ENCODE measurements at places on chromosomes 6 and 20. TPM values are rescaled to one million over a fixed set of nuclear protein-coding genes. Genes with fewer than 3 reads are reported as not detected.

Gene HLA-DRB1
- 267 TPM for total RNA-seq

Gene GSTA2
- 0.28 TPM for total RNA-seq

Gene HS3ST5
- 0.09 TPM for total RNA-seq

Gene BNIP5
- total RNA-seq = 0.44 TPM

Gene ADTRP
- total RNA-seq = 2.7 TPM

- no peaks in the 10 kb centered on the region for H3K4me1 ChIP-seq
- no peak overlapping the region for H3K27ac ChIP-seq
- H3K4me3 ChIP-seq = no peak overlapping the region
- H3K36me3 ChIP-seq = no peaks in the 10 kb centered on the region
These were observed 121.5 kb upstream of the FOXQ1 start for GRCh38 chr6:1190366-1190765.

- peak overlapping the region; percentile 63 for H3K27ac ChIP-seq
- no peaks in the 10 kb centered on the region for H3K27me3 ChIP-seq
- no peaks in the 10 kb centered on the region for H3K36me3 ChIP-seq
These were observed 17.6 kb downstream of the PLAGL2 start for GRCh38 chr20:32189691-32190615.

- no peaks in the 10 kb centered on the region for H3K4me1 ChIP-seq
- no peaks in the 10 kb centered on the region for H3K27me3 ChIP-seq
- no peak for DNase-seq
These were observed 51.0 kb downstream of the TFAP2A start for GRCh38 chr6:10363911-10364310.

- peaks cover 2% of the 10 kb centered on the region for H3K4me1 ChIP-seq
- no peak overlapping the region for H3K27ac ChIP-seq
These were observed 42.3 kb upstream of the PTPN1 start for GRCh38 chr20:50467718-50468356.

GRCh38 chr6:1761477-1761877 is 151.8 kb downstream of the FOXC1 start:
- no peak overlapping the region for H3K4me3 ChIP-seq
- H3K27ac ChIP-seq = no peak overlapping the region
- H3K4me1 ChIP-seq = peaks cover 19% of the 10 kb centered on the region

DNA sequence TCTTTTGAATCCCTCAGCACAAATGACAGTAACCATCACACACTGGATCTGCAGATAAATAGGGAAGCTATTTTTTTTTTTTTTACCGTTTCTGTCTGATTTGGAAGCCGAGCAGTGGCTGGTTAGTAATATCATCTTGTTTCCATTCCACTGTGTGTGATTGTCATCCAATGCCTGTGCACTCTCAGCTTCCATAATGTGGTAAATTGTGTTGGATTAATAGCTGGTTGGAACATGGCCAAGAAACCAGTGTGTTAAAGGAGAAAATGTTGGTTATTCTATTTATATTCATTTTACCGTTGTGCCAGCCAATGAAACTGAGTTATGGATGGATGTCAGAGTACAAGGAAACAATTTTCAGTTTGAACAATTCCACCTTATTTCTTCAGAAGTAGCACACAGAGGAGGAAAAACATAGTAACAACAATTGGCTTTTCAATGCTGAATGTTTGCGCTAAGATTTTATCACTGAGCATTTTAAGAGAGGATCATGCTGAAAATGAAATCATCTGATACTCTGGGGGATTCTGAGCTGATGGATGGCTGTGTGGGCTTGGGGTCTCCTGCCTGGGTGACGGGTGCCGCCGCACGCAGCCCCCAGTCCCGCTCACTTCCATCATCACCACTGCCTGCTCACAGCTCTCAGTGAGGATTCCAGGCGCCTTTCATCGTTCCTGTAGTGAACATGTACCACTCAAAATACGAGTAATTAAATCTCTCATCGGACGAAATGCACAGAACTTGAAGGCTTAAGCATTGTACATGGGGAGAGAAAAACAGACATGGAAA is 40.7 kb upstream of the EXOC2 start:
- H3K4me1 ChIP-seq = no peaks in the 10 kb centered on the region
- H3K27me3 ChIP-seq = no peaks in the 10 kb centered on the region
- no peak for DNase-seq
- H3K36me3 ChIP-seq = no peaks in the 10 kb centered on the region
- H3K27ac ChIP-seq = no peak overlapping the region
- no peak overlapping the region for H3K4me3 ChIP-seq

DNA sequence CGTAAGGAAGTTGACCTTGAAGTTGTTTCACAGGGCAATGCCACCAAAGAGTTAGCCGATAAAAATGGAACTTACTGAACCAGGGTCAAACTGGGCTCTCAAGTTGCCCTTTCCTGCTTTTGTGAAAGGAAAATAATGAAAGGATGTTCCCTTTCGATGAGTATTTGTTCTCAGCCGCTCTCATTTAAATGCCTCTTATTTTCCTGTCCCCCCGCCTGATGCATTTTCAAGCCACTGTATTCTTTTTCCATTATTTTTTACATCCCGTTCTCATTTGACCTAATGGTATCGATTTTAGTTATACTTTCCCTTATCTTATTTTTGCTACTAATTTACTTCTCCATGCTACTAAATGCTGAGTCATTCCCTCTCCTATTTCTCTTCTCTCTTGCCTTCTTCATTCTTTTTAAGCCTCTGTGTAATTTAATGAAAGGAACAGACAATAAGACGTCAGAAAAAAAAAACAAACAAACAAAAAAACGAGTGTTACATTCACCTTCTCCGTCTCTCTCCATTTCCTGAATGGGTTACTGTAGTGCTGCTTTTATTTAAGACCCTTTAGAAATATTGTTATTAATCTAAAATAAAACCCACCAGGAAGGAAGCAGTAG is 655 bp upstream of the NDUFAF4 start:
- no peaks in the 10 kb centered on the region for H3K27me3 ChIP-seq
- peak overlapping the region; percentile 94 for H3K4me3 ChIP-seq
- H3K27ac ChIP-seq = peak overlapping the region; percentile 96
- no peak for DNase-seq

DNA sequence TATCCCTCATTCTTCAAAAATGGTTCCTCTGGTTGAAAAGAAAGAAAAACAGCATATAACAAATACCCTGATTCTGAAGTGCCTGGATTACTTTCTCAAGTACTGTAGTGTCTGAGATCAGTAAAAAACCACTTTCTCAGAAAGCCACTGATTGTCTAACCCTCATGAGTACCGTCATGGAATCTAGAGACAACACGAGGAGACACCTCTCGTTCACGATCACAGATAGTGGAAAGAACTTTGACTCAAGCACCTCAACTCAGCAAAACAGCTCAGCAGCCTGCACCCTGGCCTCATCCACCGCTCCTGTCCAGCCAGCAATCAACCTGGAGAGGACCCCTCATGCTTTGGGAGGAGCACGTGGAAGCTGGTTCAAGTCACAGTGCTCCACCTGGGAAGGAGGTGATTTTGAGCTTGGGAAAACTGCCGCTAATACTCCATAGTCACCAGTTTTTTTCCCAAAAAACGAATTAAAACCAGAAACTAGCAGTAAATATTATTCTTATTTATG is 1.0 kb downstream of the SCML4 start:
- H3K4me1 ChIP-seq = no peaks in the 10 kb centered on the region
- H3K4me3 ChIP-seq = no peak overlapping the region
- H3K36me3 ChIP-seq = no peaks in the 10 kb centered on the region
- no peak overlapping the region for H3K27ac ChIP-seq
- no peak for DNase-seq
- no peaks in the 10 kb centered on the region for H3K27me3 ChIP-seq

GRCh38 chr6:35386989-35387388 is 44.6 kb downstream of the PPARD start:
- H3K27me3 ChIP-seq = no peaks in the 10 kb centered on the region
- H3K4me1 ChIP-seq = no peaks in the 10 kb centered on the region
- H3K36me3 ChIP-seq = no peaks in the 10 kb centered on the region
- H3K4me3 ChIP-seq = no peak overlapping the region
- H3K27ac ChIP-seq = no peak overlapping the region

DNA sequence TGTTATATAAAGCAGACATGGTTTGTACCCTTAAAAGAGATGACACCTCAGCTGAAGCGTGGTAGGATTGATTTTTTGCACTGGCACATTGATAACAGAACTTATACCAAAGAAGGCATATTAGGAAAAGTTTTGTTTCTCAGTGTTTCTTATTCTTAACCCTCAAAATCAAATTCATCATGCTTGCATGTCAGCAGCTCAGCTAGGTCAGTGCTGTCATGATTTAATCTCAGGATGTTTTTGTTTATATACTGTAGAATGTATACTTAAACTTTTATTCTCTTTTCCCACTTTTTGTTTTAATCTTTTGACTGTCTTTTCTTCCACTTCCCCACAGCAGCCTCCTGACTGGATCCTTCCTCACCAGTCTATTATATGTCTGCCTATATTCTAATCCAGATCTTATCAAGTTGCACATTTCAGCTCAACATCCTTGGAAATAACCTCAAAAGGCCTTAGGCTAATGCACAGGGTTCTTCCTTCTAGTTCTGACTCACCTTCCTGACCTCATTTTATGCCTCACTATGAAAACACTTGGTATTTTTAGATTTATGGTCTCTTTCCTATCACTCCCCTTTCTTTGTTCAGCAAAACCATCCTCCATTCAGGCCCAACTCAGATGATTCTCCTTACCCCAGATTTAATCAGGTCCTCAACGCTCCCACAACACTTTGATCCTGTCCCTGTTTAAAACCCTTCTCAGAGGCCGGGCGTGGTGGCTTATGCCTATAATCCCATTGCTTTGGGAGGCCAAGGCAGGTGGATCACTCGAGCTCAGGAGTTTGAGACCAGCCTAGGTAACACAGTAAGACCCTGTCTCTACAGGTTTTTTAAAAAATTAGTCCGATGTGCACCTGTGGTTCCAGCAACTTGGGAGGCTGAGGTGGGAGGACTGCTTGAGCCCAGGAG is 7.2 kb downstream of the HEBP2 start:
- DNase-seq = no peak
- peaks cover 47% of the 10 kb centered on the region for H3K36me3 ChIP-seq
- H3K27ac ChIP-seq = no peak overlapping the region
- no peak overlapping the region for H3K4me3 ChIP-seq
- H3K4me1 ChIP-seq = no peaks in the 10 kb centered on the region
- no peaks in the 10 kb centered on the region for H3K27me3 ChIP-seq

DNA sequence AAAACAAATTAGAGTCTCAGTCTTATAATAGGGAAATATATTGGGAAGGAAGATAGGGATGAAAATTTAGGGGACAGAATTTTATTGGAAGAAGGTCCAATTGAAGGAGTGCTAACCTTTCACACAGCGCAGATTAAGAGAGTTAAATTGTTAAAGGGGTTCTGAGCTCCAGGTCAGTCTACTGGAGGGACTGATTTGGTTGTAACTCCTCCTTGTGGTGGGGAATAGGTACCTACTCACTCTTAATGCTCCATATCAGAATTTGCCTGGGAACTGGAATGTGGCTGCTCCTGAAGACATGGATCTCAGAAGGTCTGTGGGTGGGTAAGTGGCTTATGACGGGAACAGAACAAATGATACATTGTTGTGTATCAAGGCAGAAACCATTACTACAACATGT is 143.5 kb downstream of the FLRT3 start:
- H3K27me3 ChIP-seq = no peaks in the 10 kb centered on the region
- H3K4me3 ChIP-seq = no peak overlapping the region
- no peak for DNase-seq
- no peaks in the 10 kb centered on the region for H3K36me3 ChIP-seq
- no peak overlapping the region for H3K27ac ChIP-seq

DNA sequence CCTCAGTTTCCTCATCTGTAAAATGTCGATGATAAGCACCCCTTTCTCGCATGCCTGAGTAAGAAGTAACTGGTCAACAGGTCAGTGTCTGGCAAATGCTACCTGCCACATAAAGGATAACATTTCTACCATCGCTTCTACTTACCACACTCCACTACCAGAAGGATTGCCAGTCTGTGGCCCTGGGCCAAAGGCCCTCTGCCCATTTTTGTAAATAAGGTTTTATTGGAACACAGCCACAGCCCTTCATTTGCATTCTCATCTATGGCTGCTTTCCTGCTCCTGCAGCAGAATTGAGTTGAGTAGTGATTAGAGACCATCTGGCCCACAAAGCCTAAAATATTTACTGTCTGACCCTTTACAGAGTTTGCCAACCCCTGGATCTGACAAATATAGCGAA is 121.8 kb downstream of the TOX2 start:
- H3K4me1 ChIP-seq = no peaks in the 10 kb centered on the region
- H3K27ac ChIP-seq = no peak overlapping the region
- no peaks in the 10 kb centered on the region for H3K36me3 ChIP-seq
- H3K4me3 ChIP-seq = no peak overlapping the region

- H3K36me3 ChIP-seq = no peaks in the 10 kb centered on the region
- H3K27ac ChIP-seq = no peak overlapping the region
- no peak overlapping the region for H3K4me3 ChIP-seq
- no peak for DNase-seq
These were observed 4.3 kb downstream of the LAMP5 start for GRCh38 chr20:9518576-9519175.

- DNase-seq = no peak
- no peaks in the 10 kb centered on the region for H3K4me1 ChIP-seq
- H3K4me3 ChIP-seq = no peak overlapping the region
- H3K27me3 ChIP-seq = no peaks in the 10 kb centered on the region
- no peak overlapping the region for H3K27ac ChIP-seq
These were observed 571.5 kb downstream of the EYS start for GRCh38 chr6:65135567-65135966.

DNA sequence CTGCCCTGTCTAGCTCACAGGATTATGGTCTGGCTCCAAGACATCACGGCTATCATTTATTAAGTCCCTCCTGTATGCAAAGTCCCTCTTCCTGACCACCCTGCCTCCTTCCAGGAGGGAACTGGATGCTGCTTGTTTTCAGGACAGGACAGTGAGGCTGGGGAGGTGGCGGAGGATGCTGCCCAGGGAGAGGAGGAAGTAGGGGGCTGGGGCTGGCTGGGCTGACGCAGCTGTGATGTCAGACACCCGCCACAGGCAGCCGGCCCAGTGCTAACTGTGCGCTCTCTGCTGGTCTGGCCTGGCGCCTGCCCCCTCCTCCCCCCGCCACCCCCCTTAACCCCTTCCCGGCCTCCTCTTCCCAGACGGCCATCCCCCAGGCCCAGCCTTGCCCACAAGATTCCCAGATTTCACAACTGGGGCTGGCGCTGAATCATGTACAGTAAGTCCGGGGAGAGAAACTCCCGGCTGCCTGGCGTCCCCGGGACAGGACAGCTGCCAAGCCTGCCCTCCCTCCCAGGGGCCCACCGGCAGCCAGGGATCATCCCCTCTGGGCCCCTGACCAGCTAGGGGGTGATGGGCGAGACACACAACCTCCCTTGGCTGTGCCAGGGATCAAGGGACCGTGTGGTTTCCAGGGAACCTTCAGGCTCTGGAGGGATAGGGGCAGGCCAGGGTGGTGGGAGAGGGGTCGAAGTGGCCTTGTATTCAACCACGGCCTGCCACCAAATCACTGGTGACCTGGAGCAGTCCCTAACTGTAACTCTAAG is 118.1 kb downstream of the CEBPB start:
- no peaks in the 10 kb centered on the region for H3K27me3 ChIP-seq
- peaks cover 41% of the 10 kb centered on the region for H3K4me1 ChIP-seq
- peak overlapping the region; percentile 82 for H3K27ac ChIP-seq
- no peaks in the 10 kb centered on the region for H3K36me3 ChIP-seq
- H3K4me3 ChIP-seq = no peak overlapping the region
- DNase-seq = peak; percentile 84

All from kidney (tissue), 22 donors.